ENCODE measurements at places on chromosomes 6 and 20. TPM values are rescaled to one million over a fixed set of nuclear protein-coding genes. Genes with fewer than 3 reads are reported as not detected.

Gene WFDC2
- total RNA-seq = 188 TPM

Gene CAPN11
- not detected for total RNA-seq

Gene SLC32A1
- not detected for total RNA-seq

Gene ALDH8A1
- 0.40 TPM for total RNA-seq

Gene CDH26
- 13.4 TPM for total RNA-seq

Gene FRK
- 8.6 TPM for total RNA-seq

Measured in progenitor cell of endocrine pancreas (in vitro differentiated cells).